Stimulated activated CD4-positive, alpha-beta T cell treated with anti-CD3 and anti-CD28 coated beads, Interleukin-4, amount 100 ng/mL, for 4 hours (primary cell): ENCODE measurements at places on chromosomes 13 and 19.

DNA sequence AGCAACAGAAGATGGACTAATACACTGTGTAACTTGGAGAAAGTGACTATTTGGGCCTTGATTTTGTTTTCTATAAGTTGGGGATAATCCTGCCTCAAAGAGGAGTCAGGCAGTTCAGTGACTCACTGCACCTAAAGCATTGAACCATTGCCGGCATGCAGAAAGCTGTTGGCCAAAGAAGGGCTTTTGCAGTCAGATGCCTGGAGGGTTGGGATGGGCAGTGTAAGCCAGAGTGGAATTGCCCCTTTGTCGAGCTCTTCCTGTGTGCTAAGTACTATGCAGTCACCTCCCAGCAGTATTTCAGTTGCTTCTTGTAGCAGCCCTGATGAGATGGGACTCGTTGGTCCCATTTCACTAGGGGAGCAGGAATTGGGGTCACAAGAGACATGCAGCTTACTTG lies 11.1 kb downstream of the ZNF473 start:
- no peak for DNase-seq

- DNase-seq, result no peak
Observed at GRCh38 chr13:39244561-39245230, 206.4 kb downstream of the NHLRC3 start.

GRCh38 chr13:50697746-50698539 lies 145.5 kb downstream of the DLEU7 start:
- no peak for DNase-seq

DNA sequence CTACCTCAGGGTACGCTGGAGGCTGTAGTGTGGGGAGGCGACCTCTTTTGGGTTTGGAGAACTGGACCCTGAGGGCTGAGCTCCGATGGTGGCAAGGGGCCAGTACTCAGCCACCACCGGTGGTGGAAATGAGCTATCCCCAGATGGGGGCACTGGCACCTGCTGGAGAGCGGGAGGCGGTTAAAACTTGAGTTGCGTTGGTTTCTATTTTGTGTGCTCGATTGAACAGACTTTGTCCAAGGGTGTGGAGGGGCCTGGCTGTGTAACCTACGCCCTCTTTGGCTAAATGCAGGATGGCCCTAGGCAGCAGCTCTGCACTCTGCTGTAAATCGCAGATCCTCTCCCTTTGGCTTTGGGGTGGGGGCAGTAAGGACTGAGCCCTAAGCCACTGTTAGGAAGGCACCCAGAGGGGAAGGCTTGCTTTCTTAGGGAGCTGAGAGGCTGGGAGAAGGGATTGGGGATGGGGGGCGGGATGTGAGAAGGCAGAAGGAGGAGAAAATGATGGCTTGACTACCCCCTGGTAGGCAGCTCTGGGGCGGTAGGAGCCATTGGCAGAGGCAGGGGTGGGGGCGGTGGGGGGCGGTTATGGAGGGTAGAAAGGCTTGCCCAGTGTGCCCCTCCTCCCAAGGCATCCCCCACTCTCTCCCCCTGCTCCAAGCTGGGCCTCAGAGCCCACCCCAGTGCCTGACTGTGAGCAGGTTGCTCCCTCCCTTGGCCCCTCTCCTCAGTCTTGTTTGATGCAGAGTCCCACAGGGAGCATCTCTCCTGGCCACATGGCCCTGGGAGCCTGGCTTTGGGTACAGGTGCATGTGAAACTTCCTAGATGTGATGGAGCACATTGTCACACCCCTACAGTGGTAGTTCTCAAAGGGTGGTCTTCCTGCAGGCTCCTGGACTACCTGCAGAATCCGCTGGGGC lies 5.0 kb downstream of the VSTM2B start:
- no peak for DNase-seq

DNA sequence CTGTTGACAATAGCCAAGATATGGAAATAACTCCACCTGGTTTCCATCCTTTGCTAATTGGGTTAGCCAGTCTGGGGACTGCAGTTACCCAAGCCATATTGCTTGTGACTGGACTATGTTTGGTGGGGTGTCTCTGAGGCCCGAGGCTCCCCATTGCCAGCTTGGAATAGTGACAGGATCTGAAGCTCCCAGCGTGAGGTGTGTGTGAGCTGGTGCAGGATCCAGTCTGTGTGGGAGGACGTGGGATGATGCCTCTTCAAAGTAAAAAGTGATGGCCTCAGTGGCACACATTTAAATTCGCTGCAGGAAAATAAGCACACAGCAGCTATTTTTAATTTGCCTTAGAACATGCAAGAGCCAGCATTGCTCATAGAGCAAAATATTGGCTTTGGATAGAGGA lies 75.0 kb downstream of the TEX26 start:
- DNase-seq, result no peak

DNA sequence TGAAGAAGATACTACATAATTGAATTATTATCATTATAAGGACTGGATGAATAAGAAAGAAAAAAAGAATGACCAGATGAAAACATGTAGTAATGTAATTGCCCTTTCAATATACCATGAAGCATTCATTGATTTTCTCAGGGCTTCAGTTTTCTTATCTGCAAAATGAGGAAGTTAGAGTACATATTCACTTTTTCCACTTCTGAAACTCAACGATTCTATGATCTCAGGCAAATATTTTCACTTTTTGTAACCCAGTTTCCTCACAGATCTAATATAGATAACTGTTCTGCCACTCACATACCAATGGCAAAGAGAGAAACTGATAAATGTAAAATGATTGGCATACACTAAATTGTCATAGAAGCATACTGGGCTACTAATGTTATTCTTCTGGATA lies 856.6 kb upstream of the KLHL1 start:
- no peak for DNase-seq

GRCh38 chr19:38563475-38563874 lies 54.3 kb downstream of the MAP4K1 start:
- DNase-seq, result no peak

DNA sequence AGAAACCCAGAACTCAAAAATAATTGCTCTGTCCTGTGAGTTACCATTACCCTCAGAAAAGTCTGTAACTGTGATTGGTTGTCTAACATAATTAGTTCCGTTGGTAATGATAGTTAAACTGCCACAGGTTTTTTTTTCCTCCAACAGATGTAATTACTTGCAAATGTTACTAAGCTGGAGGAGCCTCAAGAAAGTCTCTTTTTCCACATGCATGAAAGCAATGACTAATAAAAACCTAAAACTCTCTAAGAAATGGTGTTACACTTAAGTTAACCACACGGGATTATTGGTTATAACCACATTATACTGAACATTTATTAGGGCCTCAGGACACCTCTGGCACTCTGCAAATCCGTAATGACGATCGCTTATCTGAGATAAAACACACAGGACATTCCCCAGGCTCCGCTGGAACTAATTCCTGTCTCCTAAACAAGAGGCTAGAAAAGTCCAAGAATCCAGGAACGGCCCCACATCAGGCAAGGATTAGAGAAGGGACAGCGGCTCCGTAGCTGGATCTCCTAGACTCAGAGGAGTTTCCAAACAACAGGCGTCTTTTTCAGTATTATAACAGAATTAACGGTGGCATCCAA lies 753 bp downstream of the ZNF235 start:
- no peak for DNase-seq

DNA sequence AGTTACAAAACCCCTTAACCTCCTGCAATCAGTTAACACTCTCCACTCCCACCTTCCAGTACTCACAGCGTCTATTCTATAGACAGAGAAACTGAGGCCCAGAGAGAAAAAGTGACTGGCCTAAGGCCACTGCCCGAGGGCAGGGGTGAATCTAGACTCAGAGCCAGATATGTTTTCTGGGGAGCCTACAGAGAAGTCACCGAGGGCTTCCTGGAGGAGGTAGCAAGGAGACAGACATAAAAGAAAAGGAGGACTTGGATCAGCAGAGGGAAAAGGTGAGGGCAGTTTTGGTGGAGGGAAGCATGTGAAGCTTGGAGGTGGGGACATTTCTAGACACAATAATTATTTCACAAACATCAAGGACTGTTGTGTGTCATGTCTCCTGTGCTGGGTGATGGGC lies 1.6 kb upstream of the COMP start:
- no peak for DNase-seq

DNA sequence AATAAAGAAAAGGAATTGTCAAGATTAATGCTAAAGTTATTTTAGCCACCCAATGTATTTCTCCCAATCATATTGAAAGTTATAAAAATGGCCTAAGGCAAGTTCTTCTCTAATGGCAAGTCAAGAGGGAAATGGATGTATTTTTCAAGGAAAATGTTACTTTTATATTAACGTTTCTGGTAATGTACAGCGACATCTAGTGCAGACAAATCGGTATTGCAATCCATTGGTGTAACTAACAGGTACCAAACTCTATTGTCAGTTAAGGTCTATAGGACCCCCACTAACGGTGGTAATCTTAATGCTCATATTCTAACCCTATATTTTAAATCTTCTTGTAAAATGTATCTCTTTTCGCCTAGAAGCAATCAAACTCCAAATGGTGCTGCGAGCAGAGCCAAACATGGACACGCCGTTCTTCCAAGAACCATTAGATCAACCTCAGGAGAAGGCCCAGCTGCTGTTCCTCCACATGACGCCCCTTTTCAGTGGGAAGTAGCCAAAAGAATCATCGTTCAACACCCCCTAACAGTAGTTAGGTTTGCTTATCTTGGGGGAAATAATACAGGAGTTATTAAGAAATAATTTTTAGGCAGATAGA lies 98.5 kb upstream of the PABPC3 start:
- no peak for DNase-seq

DNA sequence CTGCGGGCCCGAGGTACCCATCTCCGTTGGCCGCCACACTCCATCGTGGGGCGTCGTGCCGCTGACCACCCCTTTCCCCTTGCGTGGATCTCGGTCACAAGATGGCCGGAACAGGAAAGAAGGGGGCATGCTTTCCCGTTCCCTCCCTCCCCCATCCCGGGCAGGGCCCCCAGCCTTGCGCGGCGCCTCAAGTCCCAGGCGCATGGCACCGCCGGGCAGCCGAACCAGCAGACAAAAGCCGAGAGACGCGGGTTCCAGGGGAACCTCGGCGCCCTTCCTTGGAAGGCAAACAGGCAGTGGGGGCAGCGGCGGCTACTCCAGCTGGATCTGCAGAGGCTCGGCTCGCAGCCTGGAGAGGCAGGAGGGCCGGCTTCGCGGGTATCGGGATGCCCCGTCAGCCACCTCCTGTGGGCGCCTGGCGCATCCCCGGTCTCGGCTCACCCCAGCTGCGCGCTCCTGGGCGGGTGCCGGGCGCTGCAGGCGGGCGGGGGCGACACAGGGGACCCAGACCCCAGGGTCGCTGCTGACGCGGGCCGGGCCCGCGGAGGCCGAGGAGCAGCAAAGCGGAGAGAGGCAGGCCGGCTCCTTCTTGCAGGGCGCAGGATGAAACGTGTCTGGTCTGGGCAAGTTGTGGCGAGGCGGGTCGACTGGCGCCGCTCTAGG lies 439 bp downstream of the DZIP1 start:
- no peak for DNase-seq

DNA sequence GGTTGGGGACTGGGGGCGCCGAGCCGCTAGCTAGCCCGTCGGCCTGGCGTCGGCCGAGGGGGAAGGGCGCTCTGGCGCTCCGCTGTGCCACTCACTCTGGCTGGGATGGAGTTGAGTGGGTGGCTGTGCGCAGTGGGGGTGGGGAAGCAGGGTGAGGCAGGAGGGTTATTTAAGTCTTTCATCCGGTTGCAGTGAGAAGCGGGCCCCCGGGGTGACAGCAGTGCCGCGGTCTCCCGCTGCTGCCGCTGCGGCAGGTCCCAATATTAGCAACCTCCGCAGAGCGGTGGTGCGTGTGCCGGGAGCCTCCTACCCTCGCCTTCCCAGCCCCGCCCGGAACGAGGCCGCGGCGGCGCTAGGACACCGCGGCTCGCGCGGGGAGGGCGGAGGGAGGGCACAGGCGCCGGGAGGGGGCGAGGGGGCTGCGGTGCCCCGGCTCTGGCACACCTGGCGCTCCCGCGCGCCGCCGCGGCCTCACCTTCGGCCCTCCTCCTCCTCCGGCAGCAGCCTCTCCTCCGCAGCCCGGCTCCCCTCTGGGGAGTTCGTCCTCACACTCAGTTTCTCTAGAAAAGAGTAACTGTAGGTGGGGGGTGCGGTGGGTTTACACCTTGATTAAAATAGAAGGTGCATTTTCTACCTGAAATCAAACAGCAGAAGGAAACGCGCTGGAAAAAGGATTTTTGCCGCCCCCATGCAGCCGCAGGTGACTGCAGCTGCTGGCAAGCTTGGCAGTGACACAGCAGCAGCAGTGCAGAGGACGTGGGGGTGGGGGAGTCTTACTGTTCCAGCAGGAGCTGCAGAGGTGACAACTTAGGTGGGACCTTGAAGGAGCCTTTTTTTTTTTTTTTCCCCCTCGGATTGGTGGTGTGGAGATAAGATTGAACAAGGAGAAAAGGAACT lies 4.5 kb downstream of the FGF9 start:
- DNase-seq, result peak; percentile 53

GRCh38 chr13:47835470-47836228 lies 165.4 kb downstream of the SUCLA2 start:
- no peak for DNase-seq

DNA sequence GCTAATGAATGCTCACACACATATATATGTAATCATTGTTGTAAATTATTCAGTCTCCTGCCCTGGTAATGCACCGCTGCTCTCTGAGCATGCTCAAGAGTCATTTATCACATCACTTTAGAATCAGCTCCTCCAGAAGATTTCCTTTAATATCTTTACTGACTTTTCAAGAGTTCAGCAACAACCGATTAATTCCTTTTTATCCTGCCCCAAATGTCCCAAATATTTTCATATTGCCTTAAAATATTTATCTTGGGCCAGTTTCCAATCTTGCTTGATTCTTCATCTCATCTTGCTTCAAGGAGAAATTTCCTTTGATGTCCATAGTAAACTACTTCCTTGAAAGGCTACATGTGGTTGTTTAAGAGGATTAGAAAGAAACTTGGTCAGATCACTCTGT lies 132.5 kb downstream of the NHLRC3 start:
- DNase-seq, result no peak

DNA sequence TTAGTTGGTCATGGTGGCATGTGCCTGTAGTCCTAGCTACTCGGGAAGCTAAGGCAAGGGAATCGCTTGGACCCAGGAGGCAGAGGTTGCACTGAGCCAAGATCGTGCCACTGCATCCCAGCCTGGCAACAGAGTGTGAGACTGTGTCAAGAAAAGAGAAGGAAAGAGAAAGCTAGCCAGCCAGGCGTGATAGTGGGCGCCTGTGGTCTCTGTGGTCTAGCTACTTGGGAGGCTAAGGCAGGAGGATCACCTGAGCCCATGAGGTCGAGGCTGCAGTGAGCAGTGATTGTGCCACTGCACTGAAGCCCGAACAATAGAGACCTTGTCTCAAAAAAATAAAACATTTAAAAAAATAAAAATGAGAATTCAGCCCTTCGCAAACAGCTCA lies 33.3 kb downstream of the TIMM13 start:
- DNase-seq, result no peak

GRCh38 chr13:110327051-110327721 lies 20.1 kb downstream of the COL4A2 start:
- no peak for DNase-seq

GRCh38 chr13:88622362-88622973 lies 951.3 kb downstream of the SLITRK5 start:
- no peak for DNase-seq

- no peak for DNase-seq
Observed at GRCh38 chr19:41696402-41697197, 8.5 kb upstream of the CEACAM7 start.

GRCh38 chr13:40204246-40204645 lies 462.2 kb downstream of the FOXO1 start:
- DNase-seq, result no peak

GRCh38 chr19:33720691-33721682 lies 75.7 kb upstream of the KCTD15 start:
- no peak for DNase-seq
